ENCODE measurements at places on chromosomes 7 and 10.

- no peak for DNase-seq
These were observed 379.1 kb downstream of the TCERG1L start for GRCh38 chr10:130932326-130933007.

DNA sequence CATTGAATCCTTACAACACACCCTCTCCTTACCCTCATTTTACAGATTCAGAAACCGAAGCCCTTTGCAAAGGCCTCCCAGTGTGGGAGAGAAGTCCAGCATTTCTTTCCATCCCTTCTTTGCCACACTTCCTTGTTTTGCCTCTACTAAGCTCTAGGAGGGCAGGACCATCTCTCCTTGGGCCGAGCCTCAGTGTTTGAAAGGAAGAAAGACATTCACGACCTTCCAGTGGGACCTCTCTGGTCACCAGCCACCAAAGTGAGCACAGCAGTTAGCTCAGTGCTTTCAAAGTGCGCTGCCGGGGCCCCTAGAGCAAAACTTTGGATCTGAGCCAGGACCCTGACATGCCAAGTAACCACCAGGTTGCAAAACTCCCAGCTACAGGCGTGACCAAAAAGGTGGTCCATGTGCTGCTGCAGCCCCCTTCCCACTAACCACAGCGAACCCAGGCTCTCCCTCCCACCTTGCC, 12.4 kb downstream of the CTBP2 start:
- no peak for DNase-seq

GRCh38 chr7:56063500-56063881, 595 bp upstream of the SUMF2 start:
- no peak for DNase-seq

DNA sequence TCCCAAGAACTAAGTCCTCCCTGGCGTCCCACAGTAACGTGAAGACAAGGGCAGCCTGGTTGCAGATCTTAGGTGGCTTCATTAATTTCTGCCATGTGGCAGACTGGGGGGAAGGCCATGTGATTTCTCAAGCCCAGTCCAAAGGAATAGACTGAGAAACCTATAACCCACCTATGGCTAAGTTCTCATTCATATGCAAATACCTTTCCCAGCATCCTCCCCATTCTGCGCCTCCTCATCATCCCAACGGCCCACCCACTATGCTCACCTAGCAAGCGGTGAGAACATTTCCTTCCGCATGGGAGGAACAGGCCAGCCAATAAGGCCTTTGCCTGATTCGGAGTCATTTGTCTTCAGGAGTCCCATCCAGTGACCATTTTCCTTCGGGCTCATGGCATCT, 8.2 kb upstream of the CLEC2L start:
- no peak for DNase-seq

DNA sequence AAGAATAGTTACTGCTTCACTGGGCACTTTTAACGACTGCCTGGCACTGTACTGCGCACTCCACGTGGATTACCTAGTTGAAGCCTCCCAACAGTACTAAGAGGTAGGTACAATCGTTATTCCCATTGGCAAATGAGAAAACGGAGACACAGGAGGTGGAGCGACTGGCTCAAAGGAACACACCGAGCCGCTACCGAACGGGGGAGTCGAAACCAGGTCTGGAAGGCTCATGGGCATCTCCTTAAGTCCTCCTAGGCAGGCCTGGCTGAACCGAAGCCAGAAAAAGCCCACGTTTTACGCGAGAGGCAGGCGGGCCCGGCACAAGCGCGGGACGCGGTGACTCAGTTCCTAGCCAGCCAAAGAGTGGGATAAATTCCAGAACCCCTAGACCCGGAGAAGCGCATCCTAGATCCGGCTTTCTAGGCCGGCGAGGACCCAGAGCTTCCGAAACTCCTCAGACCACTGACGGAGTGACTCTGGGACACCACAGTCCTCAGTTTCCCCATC, 472 bp downstream of the PDAP1 start:
- DNase-seq = no peak

DNA sequence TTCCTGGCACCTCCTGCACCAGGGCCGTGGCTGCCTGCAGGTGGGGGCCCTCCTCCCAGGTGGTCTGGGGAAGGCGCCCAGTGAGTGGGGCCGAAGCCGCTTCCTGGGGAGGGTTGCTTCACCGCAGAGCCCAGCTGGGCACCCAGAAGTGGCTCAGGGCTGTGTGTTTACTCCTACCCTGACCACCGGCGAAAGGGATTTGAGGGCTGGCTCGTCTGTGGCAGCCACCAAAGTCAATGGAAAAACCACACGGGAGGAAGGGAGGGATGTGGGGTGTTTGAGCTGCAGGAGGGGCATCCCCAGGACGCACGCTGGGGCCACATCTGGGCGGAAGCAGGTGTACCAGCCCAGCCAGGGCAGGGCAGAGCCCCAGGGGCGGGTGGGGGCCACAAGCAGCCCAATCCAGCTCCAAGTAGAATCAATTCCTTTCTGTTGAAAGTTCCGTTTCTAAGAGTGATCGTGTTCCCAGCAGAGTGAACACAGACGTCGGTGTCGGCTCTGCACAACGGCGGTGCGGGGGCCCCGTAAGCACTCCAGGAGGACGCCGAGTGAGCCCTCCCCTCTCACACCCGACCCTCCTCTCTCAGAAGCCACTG, 69.9 kb downstream of the FOXL3 start:
- peak; percentile 53 for DNase-seq

- no peak for DNase-seq
These were observed 80.3 kb upstream of the FAM171A1 start for GRCh38 chr10:15451137-15452094.

DNA sequence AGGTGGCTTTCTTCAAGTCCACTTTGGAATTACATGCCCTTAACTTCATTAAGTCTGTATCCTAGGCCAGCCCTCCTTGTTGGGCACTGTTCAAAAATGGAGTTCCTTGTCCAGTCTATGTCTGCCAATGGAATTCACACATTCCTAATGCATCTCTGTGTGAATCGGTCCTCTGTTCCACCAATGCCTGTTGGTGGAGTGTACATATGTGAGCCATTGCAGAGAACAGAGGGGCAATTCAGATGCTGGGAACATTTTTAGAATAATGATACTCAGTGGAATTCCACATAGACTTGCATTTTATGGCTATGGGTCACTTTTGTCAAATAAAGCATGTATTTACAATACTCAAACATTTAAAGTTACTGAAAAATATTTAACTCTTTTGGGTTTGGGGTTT, 108.3 kb downstream of the COL28A1 start:
- DNase-seq = no peak

GRCh38 chr10:77671594-77672252, 34.1 kb upstream of the KCNMA1 start:
- DNase-seq = no peak

GRCh38 chr7:150800581-150801241, at the start of gene TMEM176A:
Gene TMEM176A, plus strand, starts transcription at chr7:150800769. Its CDS starts 782 bp downstream, at chr7:150801551.
- DNase-seq = peak; percentile 47

DNA sequence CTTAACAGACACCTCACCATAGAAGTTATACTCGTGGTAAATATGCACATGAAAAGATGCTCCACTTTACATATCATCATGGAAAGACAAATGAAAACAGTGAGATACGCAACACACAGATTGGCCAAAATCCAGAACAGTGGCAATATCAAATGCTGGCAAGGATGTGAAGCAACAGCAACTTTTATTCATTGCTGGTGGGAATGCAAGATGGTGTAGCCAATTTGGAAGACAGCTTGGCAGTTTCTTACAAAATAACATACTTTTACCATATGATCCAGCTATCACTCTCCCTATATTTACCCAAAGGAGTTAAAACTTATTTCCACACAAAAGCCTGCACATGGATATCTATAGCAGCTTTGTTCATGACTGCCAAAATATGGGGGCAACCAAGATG, 46.4 kb downstream of the SGCE start:
- no peak for DNase-seq

DNA sequence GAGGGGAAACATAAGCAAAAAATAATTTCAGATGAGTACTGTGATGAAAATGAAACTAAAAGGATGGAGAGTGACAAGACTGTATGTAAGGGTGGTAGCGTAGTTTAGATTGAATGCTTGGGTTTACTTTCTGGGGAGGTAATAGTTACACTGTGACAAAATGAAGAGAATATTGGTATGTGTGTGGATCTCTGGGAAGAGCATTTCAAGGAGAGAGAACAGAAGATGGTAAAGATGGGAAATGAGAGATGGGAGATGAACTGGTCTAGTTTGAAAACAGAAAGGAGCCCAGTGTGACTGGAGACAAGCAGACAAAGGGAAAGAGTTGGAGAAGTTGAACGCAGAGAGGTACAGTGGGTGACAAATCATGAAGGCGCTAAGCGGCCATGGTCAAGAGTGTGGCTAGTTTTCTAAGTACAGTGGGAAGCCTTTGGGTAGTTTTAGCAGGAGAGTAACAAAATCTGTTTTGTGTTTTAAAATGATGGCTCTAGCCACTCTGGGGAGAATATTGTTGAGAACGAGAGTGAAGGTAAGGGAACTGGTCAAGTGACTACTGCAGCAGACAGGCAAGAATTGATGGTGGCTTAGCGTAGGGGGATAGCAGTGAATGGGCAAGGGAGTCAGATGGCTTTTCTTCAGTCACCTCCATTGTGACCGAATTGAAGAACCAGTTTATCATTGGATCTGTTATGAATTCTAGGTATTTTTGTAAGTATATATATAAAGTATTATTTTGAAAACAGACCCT, 22.6 kb downstream of the PALS2 start:
- DNase-seq = no peak

DNA sequence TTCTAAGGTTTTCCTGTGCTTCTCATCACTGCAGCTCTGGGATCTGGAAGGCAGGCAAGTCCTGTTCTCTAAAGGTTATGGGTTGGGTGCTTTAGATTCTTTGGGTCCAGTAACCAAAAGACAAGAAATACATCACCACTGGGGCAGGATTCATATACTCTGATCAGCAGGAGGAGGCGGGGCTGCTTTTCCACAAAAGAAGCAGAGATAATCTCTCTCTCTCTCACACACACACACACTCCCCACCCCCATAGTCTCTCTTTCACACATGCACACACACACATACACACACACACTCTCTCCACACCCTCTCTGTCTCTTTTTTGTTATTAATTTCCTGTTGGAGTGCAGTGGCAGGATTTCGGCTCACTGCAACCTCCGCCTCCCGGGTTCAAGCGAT, 13.0 kb upstream of the ACBD5 start:
- DNase-seq = no peak

DNA sequence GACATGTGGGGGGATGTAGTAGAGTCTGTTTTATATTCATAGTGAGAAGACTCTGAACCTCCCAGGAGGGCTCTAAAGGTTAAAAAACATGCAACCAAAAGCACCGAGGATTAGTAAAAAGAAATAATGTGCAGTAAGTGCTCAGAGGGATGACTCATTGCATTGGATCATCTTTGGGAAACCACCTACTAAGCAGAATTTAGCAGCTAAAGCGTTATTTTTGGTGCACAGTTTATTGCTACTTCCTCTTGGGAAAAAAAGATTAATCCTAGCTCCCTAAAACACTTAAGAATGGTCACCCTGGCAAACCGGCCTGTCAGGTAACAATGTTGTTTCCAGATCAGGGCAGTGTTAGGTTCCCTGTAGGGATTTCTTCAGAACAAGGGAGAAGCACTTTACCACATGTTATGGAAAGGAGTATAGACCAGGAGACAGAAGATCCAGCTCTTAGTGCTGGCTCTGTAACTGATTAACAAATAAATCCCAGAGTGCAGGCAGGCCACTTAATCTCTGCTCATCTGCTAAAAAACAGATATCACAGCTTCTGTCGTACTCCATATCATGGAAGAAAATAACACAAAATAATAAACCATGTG, 44.8 kb upstream of the FAM133B start:
- DNase-seq = no peak

GRCh38 chr10:108624052-108624451, 1299.3 kb downstream of the XPNPEP1 start:
- no peak for DNase-seq

- no peak for DNase-seq
These were observed 80.3 kb upstream of the RET start for GRCh38 chr10:42996588-42996987.

GRCh38 chr10:5927306-5927705, 37.3 kb downstream of the FBH1 start:
- DNase-seq = no peak

- no peak for DNase-seq
These were observed 466.1 kb downstream of the GRID1 start for GRCh38 chr10:85900487-85900886.

DNA sequence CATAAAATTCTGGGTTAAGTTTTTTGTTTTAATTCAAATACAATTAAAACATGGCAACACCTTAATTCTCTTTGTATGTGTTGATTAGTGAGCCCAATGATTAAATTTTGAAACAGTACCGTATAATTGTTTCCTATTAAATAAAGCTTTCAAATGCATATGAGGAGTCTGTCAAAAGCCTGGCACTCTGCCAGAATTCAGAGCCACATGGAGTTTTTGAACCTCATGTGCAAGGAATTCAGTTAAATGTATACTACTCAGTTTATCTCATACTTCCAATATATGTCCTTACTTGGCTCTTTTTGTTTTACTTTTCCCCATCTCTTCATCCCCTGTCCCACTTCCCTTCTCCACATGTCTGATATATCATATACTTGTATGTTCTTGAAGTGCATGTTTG, 165.6 kb upstream of the FAM3C start:
- no peak for DNase-seq

DNA sequence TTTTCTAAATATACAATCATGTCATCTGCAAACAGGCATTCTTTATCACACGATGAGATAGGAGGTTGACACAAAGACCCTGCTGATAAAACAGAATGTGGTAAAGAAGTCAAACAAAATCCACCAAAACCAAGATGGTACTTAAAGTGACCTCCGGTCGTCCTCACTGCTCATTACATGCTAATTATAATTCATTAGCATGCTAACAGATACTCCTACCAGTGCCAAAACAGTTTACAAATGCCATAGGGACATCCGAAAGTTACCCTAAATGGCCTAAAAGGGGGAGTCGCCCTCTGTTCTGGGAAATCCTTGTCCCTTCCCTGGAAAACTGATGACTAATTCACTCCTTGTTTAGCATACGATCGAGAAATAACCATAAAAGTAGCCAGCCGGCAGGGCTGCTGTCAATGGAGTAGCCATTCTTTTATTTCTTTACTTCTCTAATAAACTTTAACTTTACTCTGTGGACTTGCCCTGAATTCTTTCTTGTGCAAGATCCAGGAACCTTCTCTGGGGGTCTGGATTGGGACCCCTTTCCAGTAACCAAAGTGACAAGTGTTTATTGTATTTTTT, 126.6 kb downstream of the CCDC71L start:
- no peak for DNase-seq

DNA sequence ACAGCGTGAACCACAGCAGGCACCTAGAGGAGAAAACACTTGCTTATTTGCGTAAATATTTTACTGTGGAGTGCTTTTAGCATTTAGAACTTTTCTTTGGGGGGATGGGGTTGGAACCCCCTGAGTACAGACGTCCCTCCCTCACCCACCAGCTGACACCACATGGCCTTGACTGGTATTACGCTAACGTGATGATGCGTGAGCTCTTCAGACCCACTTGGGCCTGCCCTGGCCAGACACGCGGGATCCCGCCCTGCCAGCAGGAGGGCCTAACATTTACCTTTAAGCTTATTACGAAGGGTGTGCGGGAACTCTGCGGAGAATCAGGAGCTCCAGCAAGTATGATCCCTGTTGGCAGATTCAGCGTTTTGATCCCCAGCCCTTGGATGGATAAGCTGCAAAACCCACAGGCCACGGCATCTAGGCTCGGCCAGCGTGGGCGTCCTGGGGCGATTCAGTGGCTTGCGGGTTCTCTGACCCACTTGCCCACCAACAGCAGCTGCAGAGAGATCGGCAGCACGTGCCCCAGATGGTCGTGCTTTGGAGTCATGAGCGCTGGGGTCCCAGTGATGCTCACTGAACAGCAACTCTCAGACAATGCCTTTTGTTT, 545.5 kb upstream of the FOXK1 start:
- DNase-seq = no peak

All from activated T-cell treated with anti-CD3 and anti-CD28 coated beads, Interleukin-2, amount 50 U/mL, for 24 hours (primary cell).